Erythroblast (primary cell): ENCODE measurements at places on chromosomes 5 and 9.

DNA sequence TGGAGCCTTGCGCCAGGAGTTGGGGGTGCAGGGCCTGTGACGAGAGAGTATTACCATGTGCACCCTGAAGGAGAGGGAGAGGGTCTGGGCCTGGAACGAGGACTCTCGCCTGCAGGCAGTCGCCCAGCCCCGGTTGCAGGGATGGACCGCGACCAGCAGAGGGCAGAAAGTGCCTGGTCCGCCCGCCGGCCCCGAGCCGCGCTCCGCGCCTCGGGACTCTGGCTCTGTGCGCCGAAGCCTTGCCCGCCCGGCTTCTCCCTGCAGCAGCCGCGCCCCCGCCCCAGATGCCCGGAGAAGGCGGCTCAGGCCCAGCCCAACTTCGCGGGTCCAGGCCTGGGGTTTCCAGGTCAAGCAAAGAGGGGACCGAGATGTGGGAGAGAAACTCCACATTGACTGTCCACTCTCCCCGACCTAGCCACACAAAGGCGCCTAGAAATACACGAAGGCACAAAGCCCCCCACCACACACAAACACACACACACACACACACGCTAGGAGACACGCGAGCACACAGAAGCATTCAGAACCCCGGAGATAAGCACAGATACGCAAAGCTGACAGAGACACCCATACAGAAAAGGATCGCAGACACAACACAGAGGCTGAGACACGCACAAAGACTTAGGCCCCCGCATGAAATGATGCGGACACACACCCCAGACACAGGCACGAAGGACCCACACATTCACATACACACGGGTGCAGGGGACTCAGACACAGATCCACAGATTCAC, 2.0 kb upstream of the LMX1B start:
- DNase-seq: peak; percentile 63

- DNase-seq: no peak
Measured at GRCh38 chr9:76583256-76583655, 124.3 kb downstream of the GCNT1 start.

GRCh38 chr5:134604908-134605307, 27.7 kb downstream of the SAR1B start:
- no peak for DNase-seq

DNA sequence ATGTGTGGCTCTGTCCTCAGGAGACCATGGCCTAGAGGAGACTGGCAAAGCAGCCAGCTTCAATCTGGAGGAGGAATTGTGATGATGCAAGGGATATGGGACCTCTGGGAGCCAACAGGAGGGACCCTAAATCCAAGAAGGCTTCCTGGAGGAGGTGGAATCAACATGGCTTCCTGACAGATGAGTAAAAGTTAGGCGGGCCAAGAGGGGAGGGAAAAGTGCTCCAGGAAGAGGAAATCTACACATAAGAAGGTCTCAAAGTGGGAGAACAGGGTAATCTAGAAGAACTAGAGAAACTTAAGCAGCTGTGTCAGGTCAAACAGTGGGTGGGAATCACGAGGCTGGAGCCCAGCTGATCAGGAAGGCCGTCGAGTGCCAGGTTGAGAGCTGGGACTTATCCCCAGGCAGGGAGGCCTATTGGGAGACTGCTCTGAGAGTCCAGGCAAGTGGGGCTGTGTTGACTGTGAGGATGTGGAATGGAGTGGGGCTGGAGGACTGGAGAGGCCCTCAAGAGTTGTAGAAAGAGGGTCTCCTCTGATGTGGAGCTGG, 119.1 kb downstream of the C9orf50 start:
- DNase-seq: no peak

GRCh38 chr5:963310-963672, 45.3 kb upstream of the NKD2 start:
- no peak for DNase-seq

- DNase-seq: no peak
Measured at GRCh38 chr9:78682216-78682615, 385.3 kb downstream of the PSAT1 start.

DNA sequence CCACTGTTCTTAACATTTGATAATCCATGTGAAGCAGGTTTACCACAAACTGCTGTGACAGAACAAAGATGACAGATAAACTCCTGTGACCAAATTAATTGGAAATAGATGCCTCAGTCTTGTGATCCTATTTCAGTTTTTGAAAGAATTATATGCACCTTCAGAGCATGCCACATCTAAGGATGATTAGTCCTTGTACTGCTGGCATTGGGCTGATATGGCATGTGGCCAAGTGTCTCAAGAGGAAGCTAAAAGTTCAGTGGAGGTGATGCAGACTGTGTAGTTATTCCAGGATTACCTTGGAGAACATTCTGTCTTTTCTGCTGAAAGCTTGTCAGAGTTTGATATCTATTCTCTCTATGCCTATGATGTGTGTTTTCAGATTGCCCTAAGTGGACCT, 314.4 kb upstream of the EFNA5 start:
- peak; percentile 82 for DNase-seq

- no peak for DNase-seq
Measured at GRCh38 chr9:134230092-134230941, 66.0 kb upstream of the RNU6ATAC start.

GRCh38 chr9:15843931-15844330, 291.1 kb downstream of the CCDC171 start:
- DNase-seq: peak; percentile 61

DNA sequence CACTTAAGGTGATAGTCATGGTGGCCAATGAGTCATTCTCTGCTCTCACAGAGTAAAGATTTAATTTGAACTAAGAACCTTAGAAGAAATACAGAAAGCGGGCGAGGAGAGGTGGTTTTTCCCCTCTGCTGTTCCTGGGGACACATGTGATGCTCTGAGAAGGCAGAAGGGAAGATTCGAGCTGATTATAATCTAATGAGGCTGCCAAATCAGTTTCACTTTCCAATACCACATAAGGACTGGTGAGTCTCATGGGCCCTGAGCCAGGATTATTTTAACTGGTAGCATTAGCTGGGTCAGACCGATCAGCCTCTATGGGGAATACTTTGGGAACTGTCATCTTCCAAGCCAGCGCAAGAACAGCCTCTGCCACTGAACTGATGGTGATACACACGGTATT, 116.5 kb downstream of the SLC1A3 start:
- DNase-seq: peak; percentile 28

- peak; percentile 73 for DNase-seq
Measured at GRCh38 chr9:128946571-128947276, 679 bp downstream of the DOLK start.

DNA sequence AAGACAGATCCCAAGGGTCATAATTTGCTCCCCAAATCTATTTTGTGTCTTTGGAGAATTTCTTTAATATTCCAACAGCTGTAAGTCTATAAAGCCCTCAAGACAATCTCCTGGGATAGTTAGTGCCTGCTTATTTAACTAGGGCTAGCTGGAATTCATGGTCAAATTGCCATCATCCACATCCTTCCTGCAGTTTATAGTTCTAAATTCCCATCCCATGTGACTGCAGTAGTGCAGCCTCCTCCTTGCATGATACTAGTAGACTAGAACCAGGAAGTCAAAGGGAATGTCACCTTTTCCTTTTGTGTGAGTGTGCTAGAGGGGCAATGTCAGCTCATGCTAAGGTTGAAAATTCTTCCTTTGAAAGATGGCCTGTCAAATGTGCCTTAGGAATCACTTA, 214.8 kb upstream of the PIK3R1 start:
- no peak for DNase-seq

DNA sequence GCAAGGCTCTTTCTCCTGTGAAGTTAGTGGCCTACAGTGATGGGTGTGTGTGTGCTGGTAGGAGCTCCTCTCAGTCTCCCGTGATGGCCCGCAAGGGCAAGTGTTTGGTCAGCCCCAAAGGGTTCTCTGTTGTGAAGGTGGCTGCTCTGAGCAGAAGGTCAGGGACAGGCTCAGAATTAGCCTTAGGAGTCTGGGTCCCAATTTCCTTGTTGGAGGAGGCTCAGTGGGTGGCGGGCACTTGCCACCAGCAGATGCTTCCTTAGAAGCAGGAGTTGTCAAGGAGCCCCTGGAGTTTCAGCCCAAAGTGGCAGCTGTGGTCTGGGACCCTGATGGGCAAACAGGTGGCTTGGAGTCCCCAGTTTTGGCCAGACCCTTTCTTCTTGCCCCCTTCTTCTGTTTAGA, 154.4 kb downstream of the MACROH2A1 start:
- DNase-seq: no peak

GRCh38 chr9:34437006-34437925, 21.1 kb downstream of the FAM219A start:
- peak; percentile 90 for DNase-seq

DNA sequence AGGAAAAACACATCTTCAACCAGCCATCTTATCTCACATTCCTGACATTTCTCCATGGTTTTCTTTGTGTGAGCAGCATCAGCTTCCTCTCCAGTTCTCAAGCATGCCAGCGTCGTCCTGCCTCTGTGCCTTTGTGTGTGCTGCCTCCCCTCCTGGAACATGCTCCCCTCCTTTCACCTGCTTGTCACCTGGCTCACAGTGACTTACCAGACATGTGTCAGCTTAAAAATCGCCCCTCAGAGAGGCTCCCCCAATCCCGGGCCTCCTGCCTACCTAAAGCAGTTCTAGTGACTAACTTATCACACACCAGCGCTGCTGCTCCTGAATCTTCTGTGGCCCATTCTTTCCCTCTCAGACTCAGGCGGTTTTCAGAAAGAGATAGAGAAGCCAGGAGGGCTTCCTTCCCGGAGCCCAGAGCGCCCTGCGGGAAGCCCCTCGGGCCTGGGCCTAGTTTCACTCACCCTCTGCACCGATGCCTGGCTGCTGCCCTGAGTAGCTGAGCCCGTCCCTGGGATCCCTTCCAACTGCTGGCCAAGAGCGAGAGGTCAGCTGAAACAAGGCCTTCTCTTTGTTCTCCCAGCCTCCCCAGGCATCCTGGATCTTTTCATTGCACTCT, 51.1 kb upstream of the MVB12B start:
- DNase-seq: no peak

DNA sequence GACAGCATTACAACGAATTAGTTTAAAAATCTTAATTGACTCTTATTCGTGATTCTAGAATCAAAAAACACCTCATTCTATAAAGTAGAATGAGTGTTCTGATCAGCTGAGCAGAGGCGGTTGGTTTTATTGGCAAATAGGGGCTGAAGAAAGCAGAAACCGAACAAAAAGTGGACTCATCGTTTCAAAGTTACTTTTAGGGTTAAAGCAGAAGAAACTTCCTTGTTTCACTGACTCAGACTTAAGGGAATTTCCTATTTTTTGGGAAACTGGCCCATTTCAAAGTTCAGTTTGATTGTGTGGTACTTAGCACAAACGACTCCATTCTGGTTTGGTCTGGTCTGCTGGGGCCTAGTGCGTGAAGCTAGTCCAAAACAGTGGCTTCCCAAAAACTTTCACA, 862 bp upstream of the NDUFB6 start:
- no peak for DNase-seq

- no peak for DNase-seq
Measured at GRCh38 chr9:33187519-33188218, 20.5 kb upstream of the B4GALT1 start.

DNA sequence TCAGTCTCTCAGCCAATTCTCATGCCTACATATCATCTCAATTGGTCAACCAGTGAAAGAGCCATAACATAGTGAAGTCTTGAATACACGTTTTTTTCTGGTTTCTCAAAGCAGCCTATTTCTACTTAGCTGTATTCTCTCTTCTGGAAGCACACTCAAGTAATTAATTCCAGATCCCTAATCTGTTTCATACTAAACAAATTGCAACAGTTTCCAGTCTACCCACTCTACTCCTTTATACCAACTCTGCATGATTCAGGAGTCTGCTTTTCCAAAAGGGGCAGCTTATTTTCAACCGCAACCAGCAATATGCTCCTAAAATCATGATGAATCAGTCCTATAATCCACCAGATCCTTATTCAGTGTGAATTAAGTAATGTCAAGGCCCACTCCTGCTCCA, 211.7 kb downstream of the TLE1 start:
- DNase-seq: no peak

DNA sequence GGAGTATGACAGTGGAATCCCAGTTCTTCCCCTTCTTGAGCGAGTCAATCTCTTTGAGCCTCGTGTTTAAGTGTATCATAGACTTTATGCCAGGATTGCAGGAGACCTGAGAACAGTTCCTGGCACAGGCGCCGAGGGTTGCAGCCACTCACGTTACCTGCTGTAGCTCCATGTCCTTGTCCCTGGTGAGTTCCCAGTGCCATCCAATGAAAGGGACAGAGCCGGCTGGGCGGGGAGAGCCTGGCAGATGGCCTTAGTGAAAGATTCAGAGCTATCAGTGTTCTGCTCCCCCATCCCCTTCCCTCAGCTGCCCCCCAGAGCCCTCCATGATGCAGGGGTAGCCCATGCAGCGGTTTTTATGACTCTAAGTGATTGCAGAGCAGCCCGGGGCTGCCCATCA, 554.0 kb downstream of the BNC2 start:
- DNase-seq: no peak

DNA sequence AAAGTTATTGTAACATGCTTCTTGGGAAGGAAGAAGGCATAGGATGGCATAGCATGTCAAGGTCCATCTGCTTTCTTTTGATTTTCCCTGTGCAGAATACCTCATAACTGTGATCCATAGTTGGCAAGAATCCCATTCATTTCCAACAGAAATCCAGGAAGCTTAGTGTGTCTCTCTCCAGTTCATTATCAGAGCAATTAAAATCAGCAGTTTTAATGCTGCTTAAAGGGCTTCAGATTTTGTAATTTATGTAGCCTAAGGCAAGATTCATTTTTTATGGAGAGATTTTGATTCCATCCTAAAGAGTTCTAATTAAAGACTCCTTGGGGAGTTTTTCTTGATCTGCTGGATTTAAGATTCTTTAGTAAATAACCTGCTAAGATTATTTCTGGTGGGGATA, 560.1 kb downstream of the PDE4D start:
- DNase-seq: no peak

DNA sequence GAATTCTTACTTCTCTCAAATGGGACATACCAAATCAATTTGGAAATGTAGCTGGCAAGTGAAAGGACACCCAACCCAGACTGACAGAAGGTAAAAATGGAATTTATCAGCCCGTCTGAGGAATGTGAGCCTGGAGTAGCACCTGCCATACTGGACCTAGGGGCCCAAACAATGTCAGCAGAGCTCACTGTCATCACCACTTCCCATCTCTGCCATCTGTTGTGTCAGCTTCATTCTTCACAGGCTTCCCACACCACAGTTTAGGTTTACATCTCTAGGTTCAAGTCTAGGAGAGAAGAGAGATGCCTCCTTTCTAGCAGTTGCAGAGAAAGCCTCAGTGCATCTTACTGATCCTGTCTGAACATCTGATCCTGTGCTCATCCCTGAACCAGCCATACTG, 222.4 kb downstream of the DOCK8 start:
- no peak for DNase-seq

DNA sequence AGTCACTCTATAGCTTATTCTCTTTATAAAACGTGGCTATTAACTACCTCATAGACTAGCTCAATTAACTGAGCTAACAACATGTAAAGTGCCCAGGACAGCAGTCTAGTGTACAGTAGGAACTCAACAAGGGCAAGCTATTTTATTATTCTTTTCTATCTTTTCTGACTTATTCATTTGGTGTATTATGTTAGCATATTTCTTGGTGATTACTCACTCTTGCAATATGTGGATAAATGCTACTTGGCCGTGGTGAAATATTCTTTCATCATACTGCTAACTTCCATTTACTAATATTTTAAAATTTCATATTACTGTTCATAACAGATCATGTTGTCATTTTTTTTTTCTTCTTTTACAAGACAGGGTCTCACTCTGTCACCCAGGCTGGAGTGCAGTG, 4.9 kb downstream of the SLC25A51 start:
- no peak for DNase-seq
